ENCODE measurements at places on chromosomes 12 and 14.

DNA sequence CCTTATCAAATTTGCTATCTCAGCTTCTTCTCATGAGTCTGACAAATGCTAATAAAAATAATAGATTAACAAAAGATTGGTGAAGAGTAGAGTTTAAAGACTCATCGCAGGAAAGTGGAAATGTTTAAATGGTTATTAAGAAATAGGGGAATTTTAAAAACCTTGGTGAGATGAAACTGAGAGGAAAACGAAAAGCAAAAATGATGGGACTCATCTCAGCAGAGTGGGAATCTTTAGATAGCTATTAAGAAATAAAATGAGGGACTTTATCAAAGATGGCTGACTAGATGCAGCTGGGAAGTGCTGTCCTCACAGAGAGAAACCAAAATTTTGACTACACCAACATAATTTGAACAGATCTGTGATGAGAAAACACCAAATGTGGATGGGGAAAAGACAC is 79.2 kb upstream of the CD163 start:
- DNase-seq: no peak

GRCh38 chr14:93369713-93370266 is 22.8 kb downstream of the COX8C start:
- no peak for DNase-seq

- no peak for DNase-seq
Measured at GRCh38 chr12:6211421-6211869, 11.2 kb downstream of the CD9 start.

GRCh38 chr14:99883866-99884650 is 90.8 kb downstream of the EML1 start:
- DNase-seq: no peak

- no peak for DNase-seq
Measured at GRCh38 chr12:111203969-111204368, 164.9 kb downstream of the PHETA1 start.

DNA sequence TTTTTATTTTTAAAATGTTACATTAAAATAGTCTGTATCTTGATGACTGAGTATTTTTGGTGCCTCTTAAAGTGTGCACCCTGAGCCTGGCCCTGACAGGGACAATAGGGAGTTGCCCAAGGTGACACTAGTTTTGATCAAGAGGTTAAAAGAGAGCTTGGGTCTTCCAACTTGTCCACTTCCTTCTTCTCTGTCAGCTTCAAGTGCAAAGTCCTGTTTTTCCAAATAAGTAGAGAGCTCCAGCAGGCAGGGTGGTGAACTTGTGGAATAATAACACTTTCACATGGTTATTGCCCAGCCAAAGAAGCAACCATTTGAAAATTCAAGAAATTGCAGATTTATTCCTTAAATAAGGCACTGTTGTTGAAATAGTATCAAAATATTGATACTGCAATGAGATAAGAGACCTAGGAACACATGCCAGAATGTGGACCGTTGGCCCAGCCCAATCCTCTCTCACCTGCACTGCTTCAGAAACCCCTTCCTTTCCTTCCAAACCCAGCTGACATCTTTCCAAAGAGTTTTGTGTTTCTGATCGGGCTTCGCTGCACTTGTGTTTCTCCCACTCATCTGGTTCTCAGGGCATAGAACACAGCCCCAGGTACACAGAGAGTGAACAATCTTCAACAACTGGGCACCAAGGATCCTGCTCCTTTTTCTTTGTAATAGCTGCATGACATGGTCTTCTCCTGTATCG is 13.8 kb upstream of the COL2A1 start:
- no peak for DNase-seq

DNA sequence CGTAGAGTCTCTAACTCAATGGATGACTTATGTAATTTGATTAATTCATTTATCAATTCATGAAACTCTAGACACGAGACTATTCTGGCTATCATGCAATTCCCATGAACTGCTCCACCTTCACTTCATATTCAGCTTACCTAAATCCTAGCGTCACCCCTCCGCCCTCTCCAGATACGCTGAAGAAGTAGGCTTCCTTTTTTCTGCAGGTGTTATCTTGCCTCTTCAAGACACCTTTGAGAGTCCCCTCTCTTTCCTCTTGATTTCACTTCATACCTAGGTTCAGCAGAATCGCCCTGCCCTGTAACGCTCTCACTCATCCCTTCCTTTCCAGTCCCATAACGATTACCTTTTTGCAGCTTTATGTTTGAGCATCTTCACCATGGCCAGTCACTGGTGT is 4.0 kb upstream of the RNASE4 start:
- DNase-seq: no peak

All from stimulated activated CD8-positive, alpha-beta memory T cell treated with anti-CD3 and anti-CD28 coated beads, Interleukin-2, amount 100 ng/mL, for 1 hour (primary cell).